ENCODE measurements at places on chromosomes 2 and 18.
A peak's percentile ranks its signal among the peaks of the same experiment; 100 is the strongest.

GRCh38 chr2:206820807-206821206 lies 55.4 kb downstream of the FASTKD2 start:
- no peak for DNase-seq

GRCh38 chr18:61136711-61137251 lies 196.4 kb upstream of the CDH20 start:
- DNase-seq: no peak

- DNase-seq: no peak
Observed at GRCh38 chr2:22143840-22144239, 1020.1 kb downstream of the TDRD15 start.

DNA sequence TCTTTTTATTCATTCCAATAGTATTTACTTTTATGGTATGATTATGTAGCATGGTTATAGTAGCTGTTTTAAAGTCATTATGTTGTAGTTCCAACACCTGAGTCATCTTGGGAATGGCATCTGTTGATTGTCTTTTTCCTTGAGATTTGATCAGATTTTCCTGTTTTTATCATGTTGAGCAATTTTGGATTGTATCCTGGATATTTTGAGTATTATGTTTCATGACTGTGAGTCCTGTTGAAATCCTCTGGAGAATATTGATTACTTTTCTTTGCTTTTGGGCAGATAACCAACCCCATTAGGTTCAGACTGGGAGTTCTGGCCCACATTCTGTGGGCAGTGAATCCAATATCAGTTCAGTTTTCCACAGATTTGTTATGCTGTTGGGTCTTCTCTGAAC lies 163.2 kb upstream of the SPRED2 start:
- DNase-seq: no peak

GRCh38 chr2:26521913-26522180 lies 43.9 kb upstream of the OTOF start:
- no peak for DNase-seq

GRCh38 chr2:100983684-100984310 lies 18.3 kb upstream of the RPL31 start:
- no peak for DNase-seq

- DNase-seq: peak; percentile 64
Observed at GRCh38 chr18:11872479-11873136, 21.4 kb downstream of the CHMP1B start.

- peak; percentile 5 for DNase-seq
Observed at GRCh38 chr18:59488899-59489298, 129.8 kb upstream of the LMAN1 start.

DNA sequence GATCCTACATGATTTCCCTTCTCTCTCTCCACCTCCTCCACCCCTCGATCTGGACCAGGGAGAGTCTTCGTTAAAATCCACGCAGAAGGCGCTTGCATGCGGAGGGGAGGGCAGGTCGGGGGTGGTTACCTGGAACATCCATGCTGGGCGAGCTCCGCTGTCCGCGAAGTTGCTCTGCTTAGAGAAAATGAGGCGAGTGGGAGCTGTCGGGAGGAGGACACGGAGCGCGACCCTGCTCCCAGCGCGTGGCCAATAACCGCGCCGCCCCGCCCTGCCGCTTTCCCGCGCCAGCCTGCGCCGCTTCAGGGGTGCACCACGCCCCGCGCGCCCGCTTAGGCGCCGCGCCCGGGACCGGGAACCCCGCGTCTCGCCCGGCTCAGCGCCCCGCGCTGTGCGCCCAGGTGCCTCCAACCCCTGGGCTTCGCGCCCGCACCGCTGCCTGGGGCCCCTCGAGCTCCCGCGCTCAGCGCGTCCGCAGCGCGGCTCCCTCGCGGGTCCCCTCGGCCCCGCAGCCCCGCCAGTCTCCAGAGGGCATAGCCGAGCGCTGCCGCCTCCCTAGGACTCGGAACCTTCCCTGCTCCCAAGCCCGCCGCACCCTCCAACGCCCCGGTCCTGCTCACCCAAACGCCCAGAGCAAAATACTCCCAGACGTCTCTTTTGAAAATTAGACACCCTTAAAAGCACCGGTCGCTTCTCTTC lies 636 bp downstream of the CBLN2 start:
- no peak for DNase-seq

- no peak for DNase-seq
Observed at GRCh38 chr2:209113026-209113425, 310.8 kb upstream of the MAP2 start.

GRCh38 chr18:77119101-77119850 lies 13.3 kb downstream of the MBP start:
- DNase-seq: no peak

DNA sequence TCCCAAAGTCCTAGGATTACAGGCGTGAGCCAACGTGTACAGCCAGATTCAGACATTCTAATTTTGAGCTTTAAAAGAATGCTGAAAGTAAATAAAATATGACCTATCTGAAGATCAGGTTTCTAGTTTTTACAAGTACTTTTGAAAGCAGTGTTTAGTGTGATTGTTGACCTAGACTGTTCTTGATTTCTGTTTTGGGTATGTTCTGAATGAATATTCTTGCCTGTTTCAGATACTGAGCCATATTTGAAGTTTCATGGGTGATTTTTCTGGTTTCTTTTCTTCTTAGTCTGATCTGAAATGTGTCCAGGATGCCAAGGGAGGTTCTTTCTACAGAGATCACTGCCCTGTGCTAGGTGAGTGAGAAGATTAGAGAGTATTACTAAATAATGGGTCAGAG lies 37.2 kb downstream of the MIB1 start:
- no peak for DNase-seq

DNA sequence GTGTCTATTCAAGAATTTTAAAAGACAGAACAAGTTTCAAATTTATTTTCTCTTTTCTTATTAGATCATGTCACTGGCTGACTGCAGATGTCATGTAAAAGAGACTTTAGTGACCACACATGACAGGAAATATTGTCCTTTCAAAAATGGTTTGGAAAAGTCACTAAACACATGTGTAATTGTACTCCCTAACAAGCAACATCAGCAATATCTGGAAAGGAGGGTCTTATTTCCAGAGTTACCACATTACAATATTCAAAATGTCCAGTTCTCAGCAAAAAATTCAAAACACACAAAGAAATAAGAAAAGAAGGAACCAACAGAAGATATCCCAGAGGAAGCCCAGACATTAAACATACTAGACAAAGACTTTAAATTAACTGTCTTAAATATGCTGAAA lies 197.1 kb downstream of the EN1 start:
- DNase-seq: no peak

DNA sequence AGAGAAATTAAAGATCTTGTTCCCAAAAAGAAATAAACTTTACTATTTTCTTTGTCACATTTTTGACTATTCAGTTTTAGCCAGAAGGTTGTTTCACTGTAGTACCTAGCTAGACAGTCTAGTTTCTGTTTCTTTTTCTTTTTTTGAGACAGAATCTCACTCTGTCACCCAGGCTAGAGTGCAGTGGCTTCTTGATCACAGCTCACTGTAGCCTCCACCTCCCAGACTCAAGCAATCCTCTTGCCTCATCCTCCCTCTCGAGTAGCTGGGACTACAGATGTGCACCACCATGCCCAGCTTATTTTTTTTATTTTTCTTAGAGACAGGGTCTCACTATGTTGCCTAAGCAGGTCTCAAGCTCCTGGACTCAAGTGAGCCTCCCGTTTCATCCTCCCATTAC lies 2.2 kb downstream of the RBM45 start:
- DNase-seq: no peak

- DNase-seq: no peak
Observed at GRCh38 chr2:30298302-30298701, 67.0 kb downstream of the LBH start.

GRCh38 chr2:133817680-133818566 lies 249.7 kb upstream of the NCKAP5 start:
- no peak for DNase-seq

DNA sequence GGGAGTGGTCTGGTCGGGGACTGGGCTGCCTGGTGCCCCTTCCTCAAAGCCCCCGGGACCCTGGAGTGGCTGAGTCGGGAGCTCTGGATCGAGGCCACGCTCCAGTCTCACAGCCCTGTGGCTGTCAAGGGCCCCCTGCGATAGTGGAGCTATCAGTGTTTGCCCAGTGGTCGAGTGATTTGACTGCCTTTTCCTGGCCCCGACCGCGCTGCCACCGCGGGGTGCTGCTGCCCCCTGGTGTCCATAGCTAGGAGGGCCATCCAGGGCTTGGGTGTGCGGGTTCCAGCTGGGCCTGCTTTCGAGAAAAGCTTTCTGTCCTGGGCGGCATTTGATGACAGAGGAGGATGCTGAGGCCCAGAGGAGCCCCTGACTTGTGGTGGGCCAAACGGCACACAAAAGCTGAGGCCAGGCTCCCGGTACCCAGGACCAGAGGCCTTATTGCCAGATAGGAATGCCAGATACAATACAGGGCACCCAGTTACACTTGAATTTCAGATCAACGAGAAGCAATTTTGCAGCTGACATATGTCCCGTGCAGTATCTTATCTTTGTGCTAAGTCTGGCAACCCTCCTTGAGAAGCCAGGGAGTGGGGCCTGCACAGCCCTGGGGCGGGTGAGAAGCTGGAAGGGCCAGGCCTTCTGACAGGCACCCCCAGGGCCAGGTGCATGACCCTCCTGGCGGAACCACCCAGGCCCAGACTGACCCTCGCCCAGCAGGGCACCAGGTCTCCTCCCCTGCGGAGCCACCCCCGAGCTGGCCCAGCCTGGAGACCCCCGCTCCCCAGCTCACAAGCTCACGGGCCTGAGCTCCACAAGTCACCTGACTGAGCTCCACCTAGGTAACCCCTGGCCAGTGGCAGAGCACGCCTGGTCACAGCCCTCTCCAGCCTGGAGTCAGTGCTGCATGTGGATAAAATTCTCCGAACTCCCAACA lies 13.0 kb downstream of the ODC1 start:
- DNase-seq: peak; percentile 80

DNA sequence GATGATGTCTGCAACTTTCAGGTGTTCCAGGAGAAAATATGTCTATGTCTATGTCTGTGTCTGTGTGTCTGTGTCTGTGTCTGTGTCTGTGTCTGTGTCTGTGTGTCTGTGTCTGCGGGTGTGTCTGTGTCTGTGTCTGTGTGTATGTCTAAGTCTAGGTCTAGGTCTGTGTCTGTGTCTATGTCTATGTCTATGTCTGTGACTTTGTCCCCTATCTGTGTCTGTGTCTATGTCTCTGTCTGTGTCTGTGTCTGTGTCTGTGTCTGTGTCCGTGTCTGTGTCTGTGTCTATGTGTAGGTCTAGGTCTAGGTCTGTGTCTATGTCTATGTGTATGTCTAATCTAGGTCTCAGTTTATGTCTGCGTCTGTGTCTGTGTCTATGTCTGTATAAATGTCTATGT lies 10.5 kb downstream of the IL1R2 start:
- DNase-seq: no peak

DNA sequence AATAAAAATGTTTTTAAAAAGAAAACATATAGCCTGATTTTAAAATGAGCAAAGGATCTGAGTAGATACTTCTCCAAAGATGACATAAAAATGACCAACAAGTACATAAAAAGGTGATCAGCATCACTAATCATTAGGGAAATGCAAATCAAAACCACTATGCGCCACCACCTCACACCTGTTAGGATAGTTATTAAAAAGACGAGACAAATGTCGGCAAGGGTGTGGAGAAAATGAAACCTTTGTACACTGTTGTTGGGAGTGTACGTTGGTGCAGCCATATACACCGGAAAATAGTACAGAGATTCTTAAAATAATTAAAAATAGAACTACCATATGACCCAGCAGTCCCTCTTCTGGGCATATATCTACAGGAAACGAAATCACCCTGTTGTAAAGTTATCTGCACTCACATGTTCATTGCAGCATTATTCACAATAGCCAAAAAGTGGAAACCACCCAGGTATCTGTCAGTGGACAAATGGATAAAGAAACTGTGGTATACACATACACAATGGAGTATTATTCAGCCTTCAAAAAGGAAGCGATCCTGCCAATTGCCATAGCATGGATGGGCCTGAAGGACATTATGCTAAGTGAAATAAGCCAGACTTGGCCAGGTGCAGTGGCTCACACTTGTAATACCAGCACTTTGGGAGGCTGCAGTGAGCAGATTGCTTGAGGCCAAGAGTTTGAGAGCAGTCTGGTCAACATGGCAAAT lies 91.6 kb downstream of the PRKRA start:
- DNase-seq: no peak

DNA sequence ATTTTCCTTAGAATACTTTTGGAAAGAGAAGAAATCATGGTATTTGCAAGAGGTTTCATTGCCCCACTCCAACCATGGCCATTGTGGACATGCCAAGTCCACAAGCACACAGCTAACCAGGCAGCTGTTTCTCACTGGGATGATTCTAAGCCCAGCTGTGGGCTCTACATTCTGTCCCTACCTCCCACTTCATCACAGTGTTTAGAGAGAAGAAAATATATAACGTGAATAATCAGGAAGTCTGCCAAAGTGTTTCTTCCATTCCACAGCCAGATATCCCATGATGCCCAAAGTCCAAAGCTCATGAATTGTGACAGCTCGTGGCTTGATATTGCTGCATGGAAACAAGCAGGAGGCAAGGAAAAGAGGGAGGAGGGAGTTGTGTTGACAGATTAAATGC lies 433.7 kb upstream of the GYPC start:
- DNase-seq: no peak

DNA sequence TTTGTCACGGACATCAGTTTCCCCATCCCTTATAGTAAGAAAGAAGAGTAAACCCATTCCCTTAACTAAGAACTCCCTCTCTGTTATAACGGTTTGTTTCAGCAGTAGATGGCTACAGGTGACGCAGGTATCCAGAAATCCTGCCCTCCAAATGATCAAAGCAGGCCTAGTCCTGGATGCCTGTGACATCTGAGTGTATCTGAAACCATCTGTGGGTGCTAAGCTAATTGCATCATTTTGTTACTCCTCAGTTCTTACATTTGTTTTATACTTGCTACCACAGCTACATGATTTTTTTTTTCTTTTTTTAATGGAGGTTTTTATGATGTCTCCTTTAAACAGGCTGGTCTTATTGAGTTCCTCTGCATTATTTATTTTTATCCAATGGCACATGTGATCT lies 55.1 kb downstream of the AAK1 start:
- no peak for DNase-seq

DNA sequence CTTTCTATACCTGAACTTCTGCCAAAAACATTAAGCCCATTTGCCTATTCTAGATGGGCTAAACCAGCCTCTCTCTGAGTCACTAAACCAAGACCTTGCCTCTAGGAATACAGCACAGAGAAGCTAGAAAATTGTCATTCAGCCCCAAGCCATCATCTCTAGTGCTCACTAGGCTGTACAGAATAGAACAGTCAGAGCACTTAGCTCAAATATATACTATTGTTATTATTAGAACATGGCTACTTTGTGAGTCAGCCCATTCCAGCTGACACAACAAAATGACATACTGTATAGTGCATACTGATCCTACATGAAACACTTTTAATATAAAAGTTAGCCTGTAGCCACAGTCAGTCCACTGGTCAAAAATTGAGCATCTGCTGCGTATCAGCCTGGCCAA lies 418.8 kb downstream of the NRXN1 start:
- DNase-seq: no peak

DNA sequence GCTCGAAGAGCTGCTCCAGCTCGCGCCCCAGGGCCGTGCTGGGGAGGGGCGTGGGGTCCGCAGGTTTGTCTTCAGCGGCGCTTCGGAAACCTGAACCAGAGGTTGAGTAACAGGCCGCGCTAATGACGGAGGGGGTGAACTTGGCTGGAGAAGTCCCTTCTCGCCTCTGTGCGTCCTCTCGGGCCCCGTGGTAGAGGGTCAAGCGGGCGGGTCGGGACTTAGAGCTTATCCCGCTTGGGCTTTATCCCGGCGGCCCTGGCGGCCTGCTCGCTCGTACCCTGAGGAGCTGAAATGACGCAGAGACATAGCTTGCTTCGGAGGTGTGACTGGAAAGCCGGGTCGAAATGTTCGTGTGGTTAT lies 479 bp downstream of the RNMT start:
- DNase-seq: peak; percentile 26

- DNase-seq: no peak
Observed at GRCh38 chr18:44957025-44957424, 276.3 kb downstream of the SETBP1 start.
